ENCODE measurements at places on chromosomes 6 and 20. TPM values are rescaled to one million over a fixed set of nuclear protein-coding genes. Genes with fewer than 3 reads are reported as not detected.

LAMA5 gene
- total RNA-seq = 462 TPM

RARS2 gene
- 21.3 TPM for total RNA-seq

CRNKL1 gene
- total RNA-seq = 22.8 TPM

AHI1 gene
- total RNA-seq = 10.7 TPM

MOG gene
- not detected for total RNA-seq

SAPCD1 gene
- 3.7 TPM for total RNA-seq

GTSF1L gene
- total RNA-seq = not detected

SIM1 gene
- not detected for total RNA-seq

CDH26 gene
- not detected for total RNA-seq

CHD6 gene
- 4.9 TPM for total RNA-seq

KHDC1L gene
- total RNA-seq = 0.38 TPM

KCNK15 gene
- 0.32 TPM for total RNA-seq

ORC3 gene
- total RNA-seq = 17.2 TPM

LY6G5B gene
- total RNA-seq = 3.9 TPM

TFEB gene
- total RNA-seq = 6.8 TPM

FKBP1C gene
- 2.0 TPM for total RNA-seq

GSTA2 gene
- not detected for total RNA-seq

KIAA1755 gene
- 0.13 TPM for total RNA-seq

OOEP gene
- not detected for total RNA-seq

MAS1 gene
- not detected for total RNA-seq

BPIFA1 gene
- total RNA-seq = not detected

FHL5 gene
- total RNA-seq = not detected

LY6G5C gene
- total RNA-seq = 2.1 TPM

NRN1 gene
- 0.65 TPM for total RNA-seq

EMILIN3 gene
- total RNA-seq = 0.39 TPM

RFX6 gene
- total RNA-seq = not detected

C6orf141 gene
- total RNA-seq = 11.5 TPM

MUCL3 gene
- 0.09 TPM for total RNA-seq

SLC22A7 gene
- total RNA-seq = not detected

ASIP gene
- total RNA-seq = not detected

RIMS1 gene
- total RNA-seq = not detected

TRIM15 gene
- total RNA-seq = not detected

GGT7 gene
- 8.4 TPM for total RNA-seq

BCLAF1 gene
- 55.2 TPM for total RNA-seq

TIAM2 gene
- 5.6 TPM for total RNA-seq

MEP1A gene
- not detected for total RNA-seq

PLCB1 gene
- 0.58 TPM for total RNA-seq
